NCI-H1930 (cell line): ENCODE measurements at places on chromosomes 5 and 9.

GRCh38 chr5:33675958-33676464 is 215.8 kb downstream of the ADAMTS12 start:
- DNase-seq: no peak

GRCh38 chr5:13322769-13323168 is 621.7 kb downstream of the DNAH5 start:
- DNase-seq: no peak

- no peak for DNase-seq
These were observed 4.3 kb upstream of the ZNF510 start for GRCh38 chr9:96782235-96782634.

GRCh38 chr9:80951675-80952074 is 737.7 kb downstream of the TLE1 start:
- no peak for DNase-seq

- DNase-seq: no peak
These were observed 122.3 kb upstream of the IL12B start for GRCh38 chr5:159452480-159453167.

- DNase-seq: no peak
These were observed 188.8 kb downstream of the CCDC192 start for GRCh38 chr5:127891942-127892341.

GRCh38 chr5:39080597-39081204 is 6.5 kb upstream of the RICTOR start:
- DNase-seq: no peak

GRCh38 chr5:143340891-143341685 is 62.4 kb downstream of the NR3C1 start:
- DNase-seq: no peak

DNA sequence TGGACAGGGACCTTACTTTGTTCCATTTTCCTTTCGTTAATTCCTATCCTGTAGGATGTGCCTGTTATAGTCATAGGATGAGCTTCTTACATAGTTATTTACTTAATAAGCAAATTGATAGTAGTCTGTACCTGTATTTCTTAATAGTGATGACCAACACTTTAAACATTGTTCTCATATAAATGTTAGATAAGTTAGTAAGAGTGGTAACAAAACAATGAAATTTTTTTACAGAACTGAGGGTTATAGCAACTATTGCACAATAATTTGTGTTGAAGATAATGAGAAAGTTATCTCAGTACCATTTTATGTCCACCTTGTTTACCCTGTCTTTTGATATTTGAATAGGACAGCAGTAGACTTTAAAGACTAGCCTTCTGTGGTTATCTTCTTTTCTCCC is 162.9 kb upstream of the ELL2 start:
- no peak for DNase-seq

DNA sequence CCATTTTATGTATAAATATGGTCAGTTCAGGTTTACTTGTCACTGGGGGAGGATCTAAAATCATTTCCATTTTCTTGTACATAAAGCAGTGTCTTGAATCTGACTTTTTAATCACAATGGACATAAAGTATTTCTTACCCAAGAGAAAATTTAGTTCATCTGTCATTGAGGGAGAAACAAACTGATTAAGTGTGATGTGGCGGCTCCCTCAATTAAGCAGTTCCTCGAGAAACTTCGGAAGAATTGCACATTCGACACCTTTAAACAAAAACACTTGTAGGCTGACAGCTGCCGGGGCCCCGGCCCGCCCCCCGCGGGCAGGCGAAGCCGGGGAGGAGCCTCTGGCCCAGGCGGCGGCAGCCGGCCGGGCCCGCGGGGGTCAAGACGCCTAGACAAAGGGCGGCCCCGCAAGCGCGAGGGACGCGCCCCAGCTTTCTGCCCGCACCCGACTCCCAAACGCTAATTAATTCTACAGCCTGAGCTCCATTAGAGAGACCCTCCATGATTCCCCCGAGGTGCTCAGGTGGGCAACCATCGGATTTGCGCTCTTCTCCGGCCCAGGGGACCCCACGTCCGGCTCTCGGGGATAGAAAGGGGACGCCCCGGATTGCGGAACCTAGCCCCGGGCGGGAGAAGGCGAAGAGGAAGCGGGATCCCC is 750 bp downstream of the TRIM36 start:
- no peak for DNase-seq

DNA sequence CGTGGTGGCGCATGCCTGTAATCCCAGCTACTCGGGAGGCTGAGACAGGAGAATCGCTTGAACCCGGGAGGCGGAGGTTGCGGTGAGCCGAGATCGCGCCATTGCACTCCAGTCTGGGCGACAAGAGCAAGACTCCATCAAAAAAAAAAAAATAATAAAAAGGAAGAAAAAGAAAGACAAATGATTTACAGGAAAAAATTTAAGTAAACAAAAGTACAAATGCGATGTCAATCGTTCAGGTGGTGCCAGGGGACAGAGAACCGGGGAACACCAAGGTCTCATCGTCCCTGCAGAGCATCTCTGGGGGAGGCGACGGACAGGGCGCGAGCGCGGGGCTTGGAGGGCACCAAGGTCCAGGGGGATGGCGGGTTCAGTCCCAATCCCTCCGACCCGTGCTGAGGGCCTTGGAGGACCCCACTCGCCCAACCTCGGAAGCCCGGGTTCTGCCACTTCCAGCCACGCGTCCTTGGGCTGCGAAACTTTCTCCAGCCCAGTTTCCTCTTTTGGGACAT is 607 bp upstream of the HNRNPAB start:
- no peak for DNase-seq

- no peak for DNase-seq
These were observed 86.7 kb upstream of the FER start for GRCh38 chr5:108661024-108661423.

DNA sequence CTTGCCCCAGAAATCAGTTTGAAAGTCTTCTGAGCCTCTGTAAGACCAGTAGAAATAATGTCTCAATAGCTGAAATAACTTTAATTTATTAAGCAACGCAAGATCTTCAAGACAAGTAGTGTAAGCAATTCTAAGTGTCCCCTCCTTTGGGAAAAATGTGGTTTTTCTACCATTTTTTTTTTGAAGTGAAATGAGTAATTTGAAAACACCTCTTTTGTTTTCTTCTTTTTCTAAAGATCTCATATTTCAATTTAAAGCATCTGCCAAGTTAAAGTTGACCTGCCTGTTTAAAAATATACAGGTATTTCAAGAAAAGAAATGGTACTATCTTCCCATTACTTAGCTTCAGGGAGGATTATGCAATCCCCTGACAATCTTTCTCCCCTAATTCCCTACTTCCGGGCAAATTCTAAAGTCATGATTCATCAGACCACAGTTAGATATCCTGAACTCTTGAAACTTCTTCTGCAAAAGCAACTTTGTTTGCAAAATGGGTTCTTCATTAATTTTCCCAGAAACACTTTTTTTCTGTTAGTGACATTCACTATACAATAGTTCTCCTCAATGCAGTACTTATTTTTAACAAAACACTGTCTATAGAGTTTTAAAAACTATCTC is 7.8 kb upstream of the ANXA1 start:
- no peak for DNase-seq

GRCh38 chr5:168990679-168991078 is 310.3 kb downstream of the SLIT3 start:
- DNase-seq: no peak

DNA sequence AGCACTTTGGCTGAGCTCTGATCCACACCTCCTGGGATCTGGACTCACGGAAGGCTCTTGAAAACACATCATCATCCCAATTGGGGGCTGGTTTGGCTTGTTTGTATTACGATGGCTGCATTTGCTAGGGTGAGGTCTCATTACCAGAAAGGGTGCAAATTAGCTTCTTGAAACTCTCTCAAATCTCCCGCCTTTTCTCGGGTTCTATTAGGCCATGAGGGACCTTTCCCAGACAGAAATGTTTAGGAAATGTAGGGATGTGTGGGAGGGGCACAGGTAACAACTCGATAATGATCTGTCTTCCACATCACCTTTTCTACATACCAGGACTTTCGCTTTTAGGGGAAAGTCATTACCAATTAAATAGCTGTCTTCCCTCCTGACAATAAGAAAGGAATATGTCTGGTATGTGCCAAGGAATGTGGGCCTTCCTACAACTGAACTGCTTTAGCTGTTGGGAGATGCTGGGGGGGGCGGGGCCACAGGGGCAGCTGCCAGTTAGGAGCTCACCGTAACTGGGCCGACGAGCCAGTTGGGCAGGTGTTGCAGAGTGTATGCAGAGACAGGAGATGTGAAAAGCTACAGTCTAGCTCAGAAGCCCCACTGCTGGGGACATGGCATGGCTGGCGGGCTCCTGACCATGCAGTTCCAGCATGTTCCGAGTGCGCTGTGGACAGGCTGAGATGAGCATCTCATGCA is 71.2 kb downstream of the AK8 start:
- no peak for DNase-seq

DNA sequence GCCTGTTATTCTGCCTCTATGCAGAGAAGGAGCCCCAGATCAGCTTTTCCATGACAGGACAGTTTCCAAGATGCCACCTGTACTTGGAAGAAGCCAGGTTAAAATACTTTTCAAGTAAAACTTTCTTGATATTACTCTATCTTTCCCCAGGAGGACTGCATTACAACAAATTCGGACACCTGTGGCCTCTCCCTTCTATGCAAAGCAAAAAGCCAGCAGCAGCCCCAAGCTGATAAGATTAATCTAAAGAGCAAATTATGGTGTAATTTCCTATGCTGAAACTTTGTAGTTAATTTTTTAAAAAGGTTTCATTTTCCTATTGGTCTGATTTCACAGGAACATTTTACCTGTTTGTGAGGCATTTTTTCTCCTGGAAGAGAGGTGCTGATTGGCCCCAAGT is 301 bp upstream of the IL4 start:
- DNase-seq: no peak

GRCh38 chr9:102101723-102102122 is 363.3 kb upstream of the GRIN3A start:
- no peak for DNase-seq

DNA sequence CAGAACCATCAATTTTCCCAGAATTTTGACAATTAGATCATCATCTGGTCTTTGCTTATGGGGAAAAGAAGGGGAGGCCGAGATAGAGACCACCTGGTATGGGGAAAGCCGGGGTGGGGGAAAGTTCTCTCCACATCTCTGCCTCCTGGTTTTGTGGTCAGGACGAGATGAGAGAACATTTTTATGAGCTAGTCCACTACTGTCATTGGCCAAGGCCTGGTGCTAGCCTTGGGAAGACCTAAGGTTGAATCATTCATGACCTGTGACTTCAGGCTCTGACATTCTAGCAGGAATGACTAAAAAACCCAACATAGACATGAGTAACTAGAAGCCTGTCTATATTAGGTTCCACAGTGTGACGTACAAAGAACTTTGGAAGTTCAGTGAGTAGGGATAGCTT is 135.2 kb downstream of the PTTG1 start:
- no peak for DNase-seq

DNA sequence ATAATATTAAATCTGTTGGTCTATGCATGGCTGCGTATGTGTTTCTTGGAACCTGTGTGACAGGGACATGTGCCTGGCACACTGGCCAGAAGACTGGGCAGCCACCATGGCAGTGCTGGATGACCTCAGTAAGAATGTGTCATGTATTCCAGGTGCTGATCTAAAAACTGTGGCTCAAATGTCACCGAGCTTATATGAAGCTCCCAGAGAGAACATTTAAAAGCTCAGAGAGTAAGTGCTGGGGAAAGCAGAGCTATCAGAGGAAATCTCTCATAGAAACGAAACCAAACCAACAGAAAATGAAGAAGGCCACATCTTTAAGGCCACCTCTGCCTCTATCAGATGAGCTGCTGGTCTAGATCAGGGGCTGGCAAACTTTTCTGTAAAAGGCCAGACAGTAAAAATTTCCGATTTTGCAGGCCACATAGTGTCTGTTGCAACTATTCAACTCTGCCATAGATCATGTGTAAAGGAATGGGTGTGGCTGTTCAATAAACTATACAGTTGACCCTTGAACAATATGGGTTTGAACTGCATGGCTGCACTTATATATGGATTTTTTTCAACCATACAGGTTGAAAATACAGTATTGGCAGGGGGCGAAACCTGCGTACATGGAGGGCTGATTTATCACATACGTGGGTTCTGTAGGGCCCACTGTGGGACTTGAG is 31.8 kb downstream of the TSTD2 start:
- no peak for DNase-seq

DNA sequence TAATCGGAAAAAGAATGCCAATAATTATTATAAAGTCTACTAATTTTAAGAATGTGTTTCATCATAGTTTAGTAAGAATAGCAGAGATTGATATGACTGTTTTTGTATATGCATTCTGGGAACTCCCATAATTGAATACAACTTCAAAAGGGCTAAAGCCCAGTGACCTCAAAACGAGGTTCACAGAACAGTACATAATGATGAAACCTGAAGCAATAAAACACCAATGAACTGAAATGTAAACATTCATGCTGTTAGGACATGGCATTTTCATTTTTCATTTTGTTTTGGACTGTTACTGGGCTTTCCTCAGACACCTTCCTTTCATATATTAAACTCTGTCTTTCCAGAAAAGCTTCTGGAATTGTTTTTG is 684 bp upstream of the JMY start:
- peak; percentile 5 for DNase-seq

- DNase-seq: no peak
These were observed 25.7 kb downstream of the NPR3 start for GRCh38 chr5:32736842-32737241.

DNA sequence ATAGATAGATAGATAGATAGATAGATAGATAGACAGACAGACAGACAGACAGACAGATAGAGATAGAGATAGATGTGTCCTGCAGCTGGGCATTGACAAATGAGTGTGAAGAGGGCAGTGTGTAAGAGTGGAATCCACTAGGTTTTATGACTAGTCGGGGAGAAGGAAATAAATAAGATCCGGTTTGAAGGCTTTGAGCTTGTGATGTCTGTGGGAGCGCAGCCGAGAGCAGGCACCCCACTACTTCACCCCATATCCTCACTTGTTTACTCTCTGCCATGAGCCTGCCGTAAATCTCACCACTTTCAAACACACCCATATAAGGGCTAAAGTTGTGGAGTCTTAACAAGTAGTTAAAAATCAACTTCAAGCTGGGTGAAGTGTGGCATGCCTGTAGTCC is 1.4 kb upstream of the SUSD1 start:
- DNase-seq: no peak

- DNase-seq: peak; percentile 90
These were observed at the start of gene BRD3 for GRCh38 chr9:134067904-134068743. TSS of gene BRD3 (minus strand) at chr9:134068026. CDS start at chr9:134053477, 14,549 bp downstream.

DNA sequence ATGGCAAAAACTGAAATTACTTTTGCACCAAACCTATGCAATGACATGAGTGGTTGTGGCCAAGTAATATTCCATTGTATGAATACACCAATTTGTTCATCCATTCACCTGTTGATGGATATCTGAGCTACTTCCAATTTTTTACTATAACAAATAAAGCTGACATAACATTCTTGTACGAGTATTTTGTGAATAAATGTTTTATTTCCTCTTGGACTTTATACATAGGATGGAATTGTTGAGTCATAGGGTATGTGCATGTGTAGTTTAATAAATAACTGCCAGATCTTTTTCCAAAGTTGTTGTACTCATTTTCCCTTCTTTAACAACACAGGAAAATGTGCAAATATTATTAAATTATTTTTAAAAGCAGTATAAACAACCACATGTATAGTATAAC is 146.1 kb upstream of the ZNF462 start:
- DNase-seq: no peak

DNA sequence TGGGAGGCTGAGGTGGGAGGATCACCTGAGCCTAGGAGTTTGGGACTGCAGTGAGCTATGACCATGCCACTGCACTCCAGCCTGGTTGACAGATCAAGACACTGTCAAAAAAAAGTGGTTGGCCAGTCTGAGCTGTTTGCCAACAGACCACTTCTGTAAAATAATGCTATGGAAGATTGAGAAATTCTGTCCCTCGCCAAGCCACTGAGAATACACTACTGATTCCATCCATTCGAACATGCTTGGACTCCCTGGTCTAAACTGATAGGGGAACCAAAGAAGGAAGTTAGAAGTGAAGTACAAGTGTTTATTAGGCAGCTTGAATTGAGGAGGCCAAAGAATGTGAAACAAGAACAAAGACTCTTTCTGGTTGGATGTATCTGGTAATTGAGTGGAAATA is 27.2 kb downstream of the ENC1 start:
- no peak for DNase-seq
